CD4-positive, alpha-beta T cell treated with Interferon gamma for 1 hour (primary cell): ENCODE measurements at places on chromosomes 5 and 9.

DNA sequence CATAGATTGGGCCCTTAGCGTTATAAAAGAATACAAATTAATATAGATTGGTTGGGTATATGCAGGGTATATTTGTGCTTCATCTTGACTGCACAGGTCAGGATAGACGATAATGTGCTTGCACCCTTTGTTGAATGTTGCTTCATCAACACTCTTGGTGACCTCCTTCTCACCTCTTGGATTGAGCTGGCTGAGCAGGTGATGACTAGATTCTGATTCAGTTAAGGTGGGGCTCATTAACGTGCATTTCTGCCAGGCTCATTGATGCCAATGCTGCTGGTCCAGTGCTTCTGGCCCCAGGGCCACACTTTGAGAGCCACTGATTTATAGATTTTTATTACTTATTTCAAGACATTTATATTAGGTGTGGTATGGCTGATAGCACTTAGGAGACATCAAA is 27.7 kb downstream of the PCSK5 start:
- DNase-seq: no peak

DNA sequence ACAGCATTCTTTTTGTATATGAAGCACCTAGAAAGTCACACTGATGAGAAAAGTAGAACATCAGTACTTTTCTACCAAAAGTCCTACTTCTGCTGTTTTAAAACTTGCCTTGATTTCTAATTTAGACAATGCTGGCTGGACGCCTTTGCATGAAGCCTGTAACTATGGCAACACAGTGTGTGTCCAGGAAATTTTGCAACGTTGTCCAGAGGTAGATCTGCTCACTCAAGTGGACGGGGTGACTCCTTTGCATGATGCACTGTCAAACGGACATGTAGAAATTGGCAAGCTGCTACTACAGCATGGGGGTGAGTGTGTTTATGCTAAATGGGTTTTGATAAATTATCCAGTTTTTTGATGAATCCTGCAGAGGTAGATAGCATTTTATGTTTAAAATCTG is 73.5 kb downstream of the SLF1 start:
- no peak for DNase-seq

DNA sequence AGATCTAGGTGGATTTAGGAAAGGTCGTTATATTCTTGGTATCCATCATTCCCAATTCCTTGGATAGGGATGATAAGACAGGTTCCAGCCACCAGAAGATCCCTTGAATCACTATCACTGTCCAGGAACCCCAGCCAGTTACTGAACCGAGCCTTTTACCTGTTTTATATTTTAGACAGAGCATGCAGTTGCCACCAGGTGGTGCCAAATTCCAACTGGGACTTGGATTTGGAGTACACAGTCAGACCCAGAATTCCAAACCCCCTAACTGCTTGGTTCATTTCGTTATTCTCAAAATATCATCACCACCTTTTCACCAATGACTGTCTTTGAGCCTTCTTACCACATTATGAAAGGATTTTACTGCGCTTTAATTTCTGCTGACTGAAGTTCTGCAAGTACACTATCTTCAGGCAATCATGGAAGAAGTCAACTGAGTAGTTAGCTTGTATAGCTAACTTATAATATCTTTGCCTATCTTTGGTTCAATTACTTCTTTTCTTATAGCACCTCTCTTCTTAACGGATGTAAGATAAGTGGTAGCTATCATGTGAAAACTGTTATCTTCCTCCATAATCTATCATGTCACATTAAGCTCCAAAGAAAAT is 191.8 kb downstream of the PRR16 start:
- no peak for DNase-seq

- no peak for DNase-seq
Measured at GRCh38 chr5:57613741-57614140, 131.1 kb upstream of the ACTBL2 start.
